Activated T-cell treated with anti-CD3 and anti-CD28 coated beads, Interleukin-2, amount 50 U/mL, for 48 hours (primary cell): ENCODE measurements at places on chromosomes 7 and 10.
A peak's percentile ranks its signal among the peaks of the same experiment; 100 is the strongest.

GRCh38 chr10:132466520-132467463 is 69.8 kb downstream of the PWWP2B start:
- no peak for DNase-seq

- DNase-seq = no peak
These were observed 45.2 kb upstream of the EBF3 start for GRCh38 chr10:130009228-130009627.

DNA sequence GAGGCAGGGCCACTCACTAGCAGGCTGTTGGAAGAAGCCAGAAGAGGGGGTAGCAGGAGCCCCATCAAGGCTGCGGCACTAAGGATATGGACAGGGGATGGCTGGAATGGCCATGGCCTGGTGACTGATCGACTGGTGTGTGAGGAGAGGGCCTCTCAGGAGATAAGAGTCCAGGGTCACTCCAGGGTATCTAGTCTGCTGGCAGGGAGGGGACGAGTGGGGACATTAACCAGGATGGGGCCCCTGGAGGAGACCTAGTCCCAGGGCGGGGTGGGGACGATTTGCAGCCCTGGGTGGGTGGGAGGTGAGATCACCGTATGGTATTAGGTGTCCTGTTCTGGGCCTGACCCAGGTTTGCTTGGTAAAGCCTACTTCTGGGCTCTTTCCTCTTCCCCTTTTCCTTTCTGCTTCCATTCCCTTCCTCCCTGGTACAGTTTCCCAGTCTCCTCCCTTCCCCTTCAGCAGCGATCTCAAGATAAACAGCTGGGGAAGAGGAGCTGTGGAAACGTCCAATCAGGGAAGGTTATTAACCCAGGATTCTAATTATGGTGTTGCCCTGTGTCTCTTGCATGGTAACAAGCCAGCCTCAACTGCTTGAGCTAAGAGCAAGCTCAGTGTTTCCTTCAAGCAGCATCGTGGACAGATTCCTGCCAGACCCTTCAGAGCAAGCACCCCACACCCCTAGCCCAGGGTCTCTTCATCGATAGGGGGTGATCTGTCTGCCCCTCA is 233.2 kb downstream of the RPS24 start:
- DNase-seq = no peak

DNA sequence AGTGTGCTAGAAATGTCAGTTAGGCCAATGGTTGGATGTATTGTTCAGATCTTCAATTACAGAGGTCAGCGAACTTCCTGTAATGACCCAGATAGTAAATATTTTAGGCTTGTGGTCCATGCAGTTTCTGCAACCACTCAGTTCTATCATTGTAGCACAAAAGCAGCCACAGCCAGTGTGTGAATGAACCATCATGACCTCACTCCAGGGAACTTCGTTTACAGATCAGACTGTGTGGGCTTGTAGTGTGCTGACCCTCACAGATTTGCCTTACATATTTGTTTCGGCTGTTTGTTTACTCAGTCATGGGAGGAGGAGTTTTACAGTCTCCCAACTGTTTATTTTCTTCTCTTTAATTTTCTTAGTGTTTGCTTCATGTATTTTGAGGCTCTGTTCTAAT is 55.4 kb downstream of the LANCL2 start:
- no peak for DNase-seq

GRCh38 chr10:107647462-107647861 is 483.0 kb upstream of the SORCS1 start:
- no peak for DNase-seq

GRCh38 chr7:37081436-37081835 is 357.1 kb upstream of the AOAH start:
- peak; percentile 46 for DNase-seq

DNA sequence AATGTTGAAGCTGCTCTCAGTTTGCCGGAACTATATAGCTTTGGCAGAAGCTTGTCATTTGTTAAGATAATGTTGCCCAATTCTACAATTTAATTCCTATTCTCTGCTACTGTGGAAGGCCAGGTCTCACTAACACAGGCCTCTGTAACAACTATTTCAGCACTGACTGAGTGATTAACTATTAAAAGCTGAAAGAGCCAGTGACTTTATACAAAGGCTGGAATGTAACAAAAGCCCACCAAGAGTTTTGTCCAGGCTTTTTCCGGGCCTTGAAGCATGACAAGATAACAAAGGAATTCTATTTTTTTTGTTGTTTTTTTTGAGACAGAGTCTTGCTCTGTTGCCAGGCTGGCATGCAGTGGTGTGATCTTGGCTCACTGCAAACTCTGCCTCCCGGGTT is 795.6 kb downstream of the PHTF2 start:
- no peak for DNase-seq

GRCh38 chr7:90402785-90403173 is 482 bp upstream of the CLDN12 start:
- DNase-seq = no peak
